ENCODE measurements at places on chromosomes 12 and 14.

- DNase-seq, result no peak
Observed at GRCh38 chr12:117830471-117830870, 138.3 kb downstream of the KSR2 start.

- no peak for DNase-seq
Observed at GRCh38 chr12:104942075-104942474, 16.0 kb downstream of the SLC41A2 start.

- DNase-seq, result no peak
Observed at GRCh38 chr12:124021007-124021406, 48.0 kb downstream of the ZNF664 start.

DNA sequence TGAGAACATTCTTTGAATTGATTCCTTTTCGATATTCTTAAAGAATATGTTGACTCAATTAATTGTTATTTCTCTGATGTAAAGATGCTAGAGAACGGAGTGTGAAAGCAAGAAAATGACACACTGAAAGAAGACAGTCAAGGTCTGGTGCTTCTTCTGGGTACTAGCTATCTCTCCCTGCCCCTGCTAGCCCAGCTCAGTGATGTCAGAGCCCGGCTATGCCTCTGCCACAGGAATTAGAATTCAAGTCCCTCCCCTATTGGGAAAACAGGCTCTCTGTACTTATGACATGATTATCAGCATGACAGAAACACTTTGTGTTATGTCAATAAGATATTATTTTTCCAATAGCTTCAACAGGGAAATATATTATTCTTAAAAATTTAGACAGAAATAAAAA, 252.4 kb downstream of the KCNC2 start:
- DNase-seq, result no peak

- DNase-seq, result no peak
Observed at GRCh38 chr12:14263742-14264141, 101.7 kb upstream of the ATF7IP start.

GRCh38 chr12:26643532-26644315, 189.3 kb downstream of the ITPR2 start:
- DNase-seq, result no peak

GRCh38 chr12:92030618-92031017, 115.0 kb downstream of the BTG1 start:
- DNase-seq, result peak; percentile 59

- DNase-seq, result no peak
Observed at GRCh38 chr12:4978737-4979136, 64.9 kb upstream of the KCNA5 start.

DNA sequence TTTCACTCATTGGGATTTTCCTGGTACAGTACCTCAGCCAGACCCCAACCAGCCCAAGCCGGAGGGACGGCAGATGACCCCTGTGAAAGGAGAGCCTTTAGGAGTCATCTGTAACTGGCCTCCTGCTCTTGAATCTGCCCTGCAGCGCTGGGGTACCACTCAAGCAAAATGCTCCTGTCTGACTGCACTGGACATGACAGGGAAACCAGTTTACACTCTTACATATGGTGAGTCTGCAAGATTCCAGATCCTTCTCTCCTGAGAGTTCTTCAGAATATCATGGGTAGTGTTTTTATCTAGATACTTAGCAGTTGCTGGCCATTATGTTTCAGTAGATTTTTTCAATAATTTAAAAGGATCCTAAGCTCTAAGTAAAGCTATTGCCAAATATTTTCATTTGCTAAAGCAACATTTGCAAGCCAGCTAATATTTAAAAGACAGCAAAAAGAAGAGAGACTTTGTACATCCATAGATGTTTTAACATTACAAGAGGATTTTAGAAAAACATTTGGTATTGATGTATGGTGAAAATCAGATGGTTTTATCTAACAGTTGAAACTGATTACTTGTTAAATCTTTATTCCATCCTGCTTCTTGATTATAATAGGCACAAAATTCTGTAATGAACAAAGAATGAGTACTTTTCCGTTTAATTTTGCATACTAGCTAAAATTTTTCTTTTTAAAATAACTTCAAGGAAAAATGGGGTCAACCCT, 85.1 kb upstream of the ATF1 start:
- no peak for DNase-seq

DNA sequence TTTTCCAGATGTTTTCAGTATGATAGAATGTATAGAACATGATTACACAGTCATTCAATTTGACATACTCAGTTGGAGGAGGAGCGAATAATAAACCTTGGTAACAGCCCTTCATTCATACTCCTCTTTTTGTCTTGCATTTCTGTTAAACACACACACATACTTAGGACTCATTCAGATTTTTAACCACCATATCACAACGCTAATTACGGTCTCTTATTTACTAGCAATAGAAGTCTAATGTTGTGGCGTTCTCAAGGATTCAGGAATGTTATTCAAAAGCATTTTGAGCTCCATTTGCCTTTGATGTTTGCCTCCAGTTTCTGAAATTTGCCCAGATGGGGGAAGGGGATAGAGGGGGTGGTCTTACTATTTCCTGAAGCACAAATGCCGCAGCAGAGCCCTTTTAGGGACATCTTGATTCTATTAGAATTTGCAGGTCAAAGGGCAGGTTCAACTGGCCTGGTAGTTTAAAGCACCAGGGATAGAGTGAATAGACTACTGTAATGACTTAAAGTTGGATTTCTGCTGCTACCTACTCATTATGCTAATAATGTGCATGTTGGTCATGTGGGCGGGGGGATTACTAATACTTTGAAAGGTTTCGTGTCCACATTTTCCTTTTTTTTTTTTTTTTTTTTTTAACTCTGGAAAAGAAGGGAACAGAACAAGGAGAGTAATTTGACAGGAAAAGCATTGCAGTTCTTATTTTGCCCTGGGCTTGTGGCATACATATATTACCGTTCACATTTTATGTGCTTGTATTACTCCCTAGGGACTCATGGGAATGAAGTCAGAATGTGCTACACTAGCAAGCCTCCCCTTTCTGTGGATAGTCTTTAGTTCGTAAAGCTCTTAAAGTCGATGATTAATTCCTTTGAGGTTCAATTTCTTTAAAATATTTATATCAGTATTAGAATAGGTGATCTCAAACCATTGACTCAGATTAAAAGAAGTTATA, 226.8 kb downstream of the FBXL14 start:
- DNase-seq, result no peak

DNA sequence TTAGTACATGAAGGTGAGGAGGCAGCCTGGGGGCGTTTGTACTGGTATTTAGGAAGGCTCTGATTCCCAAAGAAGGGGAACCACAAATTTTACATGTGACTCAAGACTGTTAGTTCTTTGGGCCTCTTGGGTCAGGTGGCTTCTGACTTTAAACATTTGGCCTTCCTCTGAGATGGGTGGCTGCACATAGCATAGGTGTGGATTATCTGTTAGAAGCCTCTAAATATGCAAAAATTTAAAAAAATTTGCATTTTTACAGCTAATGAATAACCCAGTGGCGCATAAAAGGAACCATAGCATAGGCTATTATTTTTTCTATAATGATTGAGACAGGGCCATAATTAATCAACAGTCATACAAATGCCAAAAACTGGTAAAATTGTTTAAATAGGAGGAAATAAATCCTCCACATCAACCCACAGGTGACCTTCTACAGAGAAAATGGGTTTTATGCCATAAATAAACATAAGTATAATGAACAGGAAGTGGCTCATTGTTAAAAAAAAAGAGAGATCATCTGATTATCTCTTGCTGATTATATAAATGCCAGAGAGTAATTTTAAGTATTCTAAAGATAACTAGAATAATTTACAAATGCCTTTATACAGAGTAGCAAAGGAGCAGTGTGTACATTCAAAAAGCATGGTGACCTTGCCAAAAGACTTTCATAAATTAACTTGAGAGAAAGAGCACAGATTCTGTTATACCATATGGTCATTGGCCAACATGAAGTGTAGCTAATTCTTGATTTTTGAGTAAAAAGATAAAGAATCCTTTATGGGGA, 284.2 kb upstream of the ATP2B1 start:
- DNase-seq, result no peak

GRCh38 chr14:101709962-101710931, 51.3 kb upstream of the PPP2R5C start:
- no peak for DNase-seq

DNA sequence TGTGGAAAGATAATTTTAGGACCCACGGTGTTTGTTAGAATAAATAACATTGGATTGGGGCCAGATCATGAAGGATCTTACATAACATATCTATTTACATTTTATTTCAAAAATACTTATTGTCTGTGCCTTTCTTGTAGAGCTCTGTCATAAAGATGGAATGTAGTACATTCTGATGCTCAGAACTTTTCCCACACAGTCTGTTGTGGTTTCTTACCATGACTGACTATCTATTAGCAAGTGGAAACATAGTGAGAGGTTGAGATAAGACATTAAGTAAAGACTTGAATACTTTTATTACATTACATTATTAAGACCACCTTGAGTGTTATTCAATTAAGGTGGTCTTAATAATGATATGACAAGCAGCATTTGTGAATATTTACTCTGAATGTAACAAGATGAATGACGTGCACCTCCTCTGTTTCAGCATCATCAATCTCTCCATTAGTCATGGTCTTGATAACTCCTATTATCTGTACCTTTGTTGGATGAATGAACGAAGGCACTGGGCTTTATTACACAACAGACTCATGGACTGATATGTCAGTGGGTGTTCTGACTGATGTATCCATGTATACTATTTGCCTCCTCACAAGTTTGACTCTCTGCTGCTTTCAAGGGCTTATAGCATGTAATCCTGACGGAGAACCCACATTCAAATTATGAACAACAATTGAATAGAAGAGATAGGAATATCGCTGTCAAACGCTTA, 883.0 kb upstream of the FLRT2 start:
- DNase-seq, result no peak

- DNase-seq, result no peak
Observed at GRCh38 chr12:128771681-128772080, 52.1 kb downstream of the SLC15A4 start.

DNA sequence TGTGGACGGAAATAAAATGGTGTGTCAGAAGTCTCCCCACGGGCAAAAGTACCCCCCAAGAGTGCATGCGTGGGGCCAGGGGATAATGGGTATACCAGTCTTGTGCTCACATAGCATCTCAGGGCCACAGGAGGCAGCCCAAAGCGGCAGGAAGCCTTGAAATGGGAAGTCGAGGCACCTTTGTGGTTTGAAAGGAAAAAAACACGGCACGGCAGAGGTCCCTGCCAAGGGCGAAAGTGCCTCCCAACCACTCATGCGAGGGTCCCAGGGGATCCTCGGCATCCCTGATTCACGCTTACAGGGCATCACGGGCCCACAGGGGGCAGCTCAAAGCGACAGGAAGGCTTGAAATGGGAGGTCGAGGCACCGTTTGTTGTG, 583.2 kb downstream of the ALG10 start:
- DNase-seq, result no peak

- DNase-seq, result no peak
Observed at GRCh38 chr12:7271893-7272514, 31.9 kb upstream of the ACSM4 start.

DNA sequence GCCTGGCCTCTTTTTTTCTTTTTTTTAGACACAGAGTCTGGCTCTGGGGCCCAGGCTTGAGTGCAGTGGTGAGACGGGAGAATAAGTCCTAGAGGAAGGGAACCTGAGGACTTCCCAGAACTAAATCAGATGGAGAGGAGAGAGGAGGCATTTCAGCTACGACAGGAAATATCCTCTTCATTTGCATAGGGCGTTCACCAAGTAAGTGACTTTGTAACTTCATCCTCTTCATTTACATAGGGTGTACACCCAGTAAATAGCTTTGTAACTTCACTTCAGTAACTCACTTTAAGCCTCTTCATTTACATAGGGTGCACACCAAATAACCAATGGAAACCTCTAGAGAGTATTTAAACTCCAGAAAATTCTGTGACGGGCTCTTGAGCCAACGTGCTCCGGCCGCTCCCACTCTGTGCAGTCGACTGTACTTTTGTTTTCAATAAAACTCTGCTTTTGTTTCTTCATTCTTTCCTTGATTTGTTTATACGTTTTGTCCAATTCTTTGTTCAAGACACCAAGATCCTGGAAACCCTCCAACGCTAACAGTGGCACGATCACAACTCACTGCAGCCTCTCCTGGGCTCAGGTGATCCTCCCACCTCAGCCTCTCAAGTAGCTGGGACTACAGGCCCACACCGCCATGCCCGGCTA, 21.4 kb upstream of the ANKRD9 start:
- no peak for DNase-seq

GRCh38 chr14:56724013-56724412, 86.3 kb downstream of the OTX2 start:
- DNase-seq, result no peak

DNA sequence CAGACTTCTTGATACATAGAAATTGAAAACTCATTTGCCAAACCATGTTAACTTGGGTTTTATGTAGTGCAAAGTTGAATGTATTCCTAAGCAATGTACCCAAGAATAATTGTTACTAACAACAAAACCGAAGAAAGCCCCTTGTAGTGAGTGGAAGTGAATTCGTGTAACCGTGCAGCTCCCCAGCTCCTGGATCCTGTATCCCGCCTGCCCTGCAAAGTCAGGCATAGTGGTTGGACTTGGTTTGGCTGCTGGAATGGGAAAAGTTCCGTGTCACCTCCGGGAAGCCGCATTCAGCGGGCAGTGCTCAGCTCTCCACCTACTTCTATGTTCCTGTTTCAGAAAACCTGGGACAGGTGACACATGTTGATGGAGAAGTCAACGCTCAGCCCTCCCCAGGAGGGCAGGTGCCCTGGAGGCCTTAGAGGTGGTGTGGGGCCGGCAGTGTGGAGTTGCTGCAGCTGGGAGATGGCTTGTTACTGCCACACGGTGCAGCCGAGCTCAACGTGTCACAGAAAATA, 29.2 kb upstream of the C14orf180 start:
- no peak for DNase-seq

- DNase-seq, result no peak
Observed at GRCh38 chr14:33120966-33121365, 182.3 kb downstream of the NPAS3 start.

DNA sequence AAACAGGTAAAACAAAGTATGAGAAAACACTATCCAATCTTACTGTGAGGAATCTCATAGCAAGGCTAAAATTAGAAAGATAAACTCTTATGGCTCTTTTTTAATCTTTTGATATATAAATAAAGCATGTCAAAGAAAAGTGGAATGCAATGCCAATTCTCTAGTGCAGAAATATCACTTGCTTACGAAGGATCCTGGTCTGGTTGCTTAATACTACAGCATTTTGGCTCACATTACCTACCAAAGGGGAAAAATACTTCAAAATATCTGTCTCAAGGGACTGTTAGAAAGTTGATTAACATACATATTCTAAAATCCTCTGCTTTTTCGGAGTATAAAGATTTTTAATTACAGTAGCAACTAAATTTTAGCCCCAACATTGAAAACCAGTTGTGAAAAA, 21.4 kb downstream of the AREL1 start:
- DNase-seq, result no peak

Data from stimulated activated naive CD4-positive, alpha-beta T cell (primary cell).